ENCODE measurements at places on chromosomes 3 and 15.

DNA sequence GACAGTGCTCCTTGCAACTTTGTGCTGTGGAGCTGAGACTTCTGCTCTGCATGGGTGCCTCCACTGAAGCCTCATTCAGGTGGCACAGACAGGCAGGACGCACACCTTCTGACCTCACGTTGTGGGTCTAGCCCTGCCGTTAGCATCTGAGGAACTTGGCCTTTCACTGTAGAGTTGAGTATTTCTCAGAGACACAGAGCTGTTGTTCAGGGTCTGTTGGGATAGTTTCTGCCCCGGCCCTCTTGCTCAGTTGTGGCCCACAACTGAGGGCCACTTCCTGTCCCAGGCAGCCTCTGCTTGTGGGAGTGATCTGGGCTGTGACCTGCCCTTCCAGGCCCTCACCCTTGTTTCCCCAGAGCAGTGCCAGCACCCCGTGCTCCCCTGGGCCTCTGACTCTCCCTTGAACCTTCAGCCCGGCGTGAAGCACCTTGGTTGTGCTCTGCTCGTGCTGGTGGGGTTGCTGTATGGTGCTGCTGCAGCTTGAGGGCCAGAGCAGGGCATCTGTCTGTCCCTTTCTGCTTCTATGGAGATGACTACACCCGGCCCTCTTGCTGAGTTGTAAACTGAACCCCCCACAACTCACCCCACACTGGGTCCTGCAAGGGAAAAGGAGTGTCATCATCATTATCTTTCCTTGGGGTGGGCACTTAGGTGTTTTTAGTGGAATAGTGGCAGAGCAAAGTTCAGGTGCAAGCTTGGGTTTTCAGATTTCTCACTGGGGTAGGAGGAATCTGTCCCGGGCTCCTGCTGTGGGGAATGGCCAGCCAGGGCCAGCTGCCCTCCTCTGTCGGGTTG is 11.7 kb downstream of the BAHD1 start:
- peak; percentile 24 for DNase-seq

DNA sequence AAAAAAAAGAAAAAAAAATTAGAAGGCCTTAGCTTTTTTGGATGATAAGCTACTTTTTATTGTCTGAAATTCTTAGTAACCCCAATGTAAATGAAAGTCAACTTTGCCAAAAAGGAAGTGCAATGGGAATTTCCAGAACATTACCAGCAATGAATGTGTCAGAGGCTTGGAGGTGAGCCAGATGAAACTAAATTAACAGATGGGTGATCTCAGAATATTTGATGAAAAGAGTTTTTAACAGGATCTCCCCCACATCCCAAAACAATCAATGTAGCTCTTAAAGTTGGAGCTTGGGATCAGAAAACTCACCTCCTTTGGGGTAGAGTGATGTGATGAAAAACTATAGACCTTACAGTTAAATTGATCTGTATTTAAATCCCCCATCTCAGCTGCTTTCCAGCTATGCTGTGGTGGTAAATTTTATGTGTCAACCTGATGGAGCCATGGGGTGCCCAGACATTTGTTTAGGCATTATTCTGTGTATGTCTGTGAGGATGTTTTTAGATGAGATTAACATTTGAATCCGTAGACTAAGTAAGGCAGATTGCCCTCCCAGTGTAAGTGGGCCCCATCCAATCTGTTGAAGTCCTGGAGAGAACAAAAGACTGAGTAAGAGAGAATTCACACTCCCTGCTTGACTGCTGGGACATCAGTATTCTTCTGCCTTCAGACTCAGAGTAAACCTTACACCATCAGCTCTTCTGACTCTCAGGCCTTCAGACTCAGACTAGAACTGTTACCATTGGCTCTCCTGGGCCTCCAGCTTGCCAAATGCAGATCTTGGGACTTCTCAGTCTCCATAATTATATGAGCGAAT is 84.3 kb upstream of the TNFSF10 start:
- DNase-seq: no peak

- no peak for DNase-seq
Measured at GRCh38 chr3:149727656-149728055, 24.6 kb downstream of the COMMD2 start.

DNA sequence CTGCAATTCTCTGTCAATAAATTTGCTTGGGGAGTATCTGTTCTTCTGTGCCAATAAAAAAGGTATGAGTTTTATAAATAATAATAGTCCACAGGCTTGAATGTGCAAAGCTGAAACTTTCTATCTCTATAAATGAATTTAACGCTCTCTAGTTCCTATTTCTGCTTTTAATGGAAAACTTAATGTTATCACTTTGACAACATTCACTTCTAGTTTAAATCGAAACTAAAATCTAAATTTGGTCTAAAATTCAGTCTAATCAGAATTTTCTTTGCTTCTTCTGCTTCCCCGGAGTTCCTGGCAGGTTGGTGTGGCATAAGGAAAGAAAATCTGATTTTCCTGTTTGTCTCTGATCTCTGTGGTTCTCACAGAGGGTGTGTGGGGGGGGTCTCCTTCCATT is 450.1 kb upstream of the TBL1XR1 start:
- DNase-seq: no peak

DNA sequence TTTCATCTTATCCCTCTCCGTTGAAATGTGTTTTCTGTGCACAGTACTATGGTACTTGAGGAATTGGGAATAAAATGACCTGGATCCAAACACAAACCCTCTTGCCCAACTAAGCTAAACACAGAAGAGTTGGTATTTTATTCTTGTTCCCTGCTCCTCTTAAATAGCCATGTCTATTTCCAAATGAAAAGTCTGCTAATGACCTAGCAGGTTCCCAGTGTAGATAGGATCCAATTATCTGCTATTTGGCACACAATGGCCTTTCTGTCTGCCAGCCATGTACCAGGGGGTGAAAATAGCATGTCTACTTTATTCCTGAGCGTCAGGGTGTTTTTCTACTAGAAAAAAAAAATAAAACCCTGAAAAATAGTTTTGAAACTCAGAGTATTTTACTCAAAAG is 657.0 kb upstream of the NAALADL2 start:
- DNase-seq: no peak

GRCh38 chr3:18376682-18377081 is 48.5 kb downstream of the SATB1 start:
- no peak for DNase-seq

- no peak for DNase-seq
Measured at GRCh38 chr15:86526938-86527690, 447.4 kb downstream of the AGBL1 start.

- no peak for DNase-seq
Measured at GRCh38 chr3:73576999-73577461, 47.7 kb downstream of the PDZRN3 start.

GRCh38 chr3:11128682-11129632 is 25.3 kb upstream of the HRH1 start:
- DNase-seq: no peak

DNA sequence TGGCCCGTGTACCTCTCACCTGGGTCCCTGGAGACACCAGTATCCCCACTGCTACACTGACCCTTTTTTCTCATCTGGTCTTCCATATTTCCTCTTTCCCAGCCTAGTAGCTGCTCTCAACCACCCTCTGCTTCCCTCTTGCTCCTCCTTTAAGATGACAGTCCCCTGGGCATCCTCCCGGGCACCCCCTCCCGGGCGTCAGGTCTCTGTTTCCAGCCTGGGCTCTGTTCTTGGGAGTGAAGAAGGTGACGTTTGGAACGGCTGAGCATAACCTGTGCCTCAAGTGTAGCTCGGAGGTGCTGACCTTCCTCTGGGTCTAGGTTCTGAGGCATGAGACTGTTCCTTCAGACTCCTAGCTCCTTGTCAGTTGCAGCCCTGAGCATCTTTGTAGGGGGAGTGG is 101.2 kb downstream of the VGLL4 start:
- no peak for DNase-seq

- no peak for DNase-seq
Measured at GRCh38 chr3:77065750-77066149, 25.9 kb downstream of the ROBO2 start.

GRCh38 chr15:43095243-43095642 is 10.6 kb downstream of the UBR1 start:
- DNase-seq: no peak

DNA sequence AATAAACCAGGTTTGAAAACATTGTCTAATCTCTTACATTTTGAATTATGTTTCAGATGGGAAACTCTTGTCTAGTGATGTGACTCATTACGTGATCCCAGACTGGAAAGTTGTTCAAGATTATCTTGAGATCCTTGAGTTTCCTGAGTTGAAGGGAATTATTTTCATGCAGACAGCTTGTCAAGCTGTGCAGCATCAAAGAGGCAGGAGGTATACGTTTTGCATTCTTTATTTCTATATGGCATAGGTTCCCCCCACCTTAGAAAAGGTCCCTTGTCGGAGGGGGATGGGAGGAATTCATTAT is 1.5 kb downstream of the DIS3L start:
- DNase-seq: no peak

DNA sequence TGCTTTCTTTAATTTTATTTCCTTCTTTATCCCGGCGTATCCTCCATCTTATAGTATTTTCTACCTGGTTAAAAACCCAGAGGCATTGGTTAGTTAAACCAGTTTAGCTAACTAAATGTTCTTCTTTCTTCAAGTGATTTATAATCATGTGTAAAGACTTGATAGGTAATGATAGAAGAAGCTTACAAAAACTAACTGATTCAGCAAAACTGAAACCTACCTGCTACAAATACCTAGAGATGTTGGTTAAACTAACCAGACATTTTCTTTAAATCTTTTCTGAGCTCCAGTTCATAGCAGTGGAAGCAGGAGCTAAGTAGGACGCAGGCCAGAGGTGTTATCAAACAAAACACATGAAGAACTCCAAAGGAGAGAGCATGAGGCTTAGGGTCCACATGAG is 44.8 kb downstream of the LEO1 start:
- no peak for DNase-seq

GRCh38 chr3:129645286-129645685 is 38.8 kb upstream of the PLXND1 start:
- no peak for DNase-seq

DNA sequence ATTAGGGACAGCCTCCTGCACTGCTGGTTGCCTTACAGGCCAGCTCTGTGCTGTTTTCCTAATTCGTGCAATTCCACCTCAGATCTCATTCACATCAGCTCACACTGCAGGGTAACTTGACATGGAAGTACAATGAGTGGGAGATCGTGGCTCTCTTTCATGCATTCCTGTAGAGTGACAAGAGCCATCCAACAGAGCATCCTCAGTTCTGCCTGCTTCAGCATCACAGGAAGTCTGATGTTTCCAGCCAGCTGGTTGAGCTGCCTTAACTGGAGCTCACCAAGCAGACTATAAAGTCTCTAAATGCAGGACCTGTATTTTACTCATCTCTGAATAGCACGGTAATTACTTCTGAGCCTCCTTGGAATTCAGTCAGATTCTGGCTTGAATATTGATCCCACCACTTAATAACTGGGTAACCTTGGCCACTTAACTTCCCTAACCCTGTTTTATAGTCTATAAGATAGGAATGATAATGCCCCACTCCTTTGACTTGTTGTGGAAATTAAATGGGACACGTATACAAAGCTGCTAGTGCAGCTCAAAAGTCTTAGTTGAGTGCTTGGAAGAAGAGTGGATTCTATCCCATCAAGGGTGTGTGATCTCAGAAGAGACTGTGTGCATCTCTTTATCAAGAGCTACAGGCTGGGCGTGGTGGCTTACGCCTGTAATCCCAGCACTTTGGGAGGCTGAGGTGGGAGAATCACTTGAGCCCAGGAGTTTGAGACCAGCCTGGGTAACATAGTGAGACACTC is 1.4 kb upstream of the DIS3L start:
- DNase-seq: no peak

GRCh38 chr3:191329654-191330529 is at the start of gene UTS2B:
Gene UTS2B (minus strand): TSS chr3:191330526. CDS start chr3:191282189, 48,337 bp downstream.
- DNase-seq: peak; percentile 27

DNA sequence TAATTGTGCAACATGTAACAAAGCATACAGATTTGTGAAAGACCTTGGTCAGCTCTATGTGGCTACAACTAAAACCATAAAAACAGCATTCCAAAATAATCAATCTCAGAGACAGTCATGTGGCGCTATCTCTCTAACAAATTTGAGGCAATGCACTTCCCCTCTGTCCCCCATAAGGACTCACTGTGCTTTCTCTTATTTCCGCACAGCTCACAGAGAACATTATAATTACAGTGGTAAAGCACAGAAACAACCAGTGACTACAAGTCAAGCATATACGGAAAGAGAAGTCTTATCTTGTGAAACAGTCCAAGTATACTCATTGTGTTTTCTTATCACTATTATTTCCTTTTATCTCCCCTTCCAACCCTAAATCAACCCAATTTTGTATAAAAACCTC is 64.3 kb downstream of the RYK start:
- no peak for DNase-seq

- no peak for DNase-seq
Measured at GRCh38 chr3:5729852-5730251, 542.3 kb downstream of the EDEM1 start.

DNA sequence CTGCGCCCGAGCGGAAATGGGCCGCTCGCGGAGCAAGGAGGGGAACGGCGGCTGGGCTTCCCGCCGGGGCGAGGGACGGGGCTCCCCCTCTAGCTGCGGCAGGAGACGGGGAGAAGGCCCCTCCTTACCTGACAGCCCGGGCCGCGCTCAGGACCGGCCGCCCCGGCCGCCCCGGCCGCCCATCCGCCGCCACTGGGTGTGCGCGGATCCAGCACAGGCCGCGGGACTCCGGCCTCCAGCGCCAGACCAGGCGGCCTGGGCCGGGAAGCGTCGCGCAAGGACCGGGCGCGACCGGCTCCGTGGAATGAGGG is 296 bp downstream of the TPRA1 start:
- DNase-seq: no peak

GRCh38 chr15:40072216-40072990 is 33.4 kb upstream of the SRP14 start:
- DNase-seq: no peak

GRCh38 chr15:100241572-100242482 is 99.9 kb downstream of the ADAMTS17 start:
- DNase-seq: peak; percentile 23

DNA sequence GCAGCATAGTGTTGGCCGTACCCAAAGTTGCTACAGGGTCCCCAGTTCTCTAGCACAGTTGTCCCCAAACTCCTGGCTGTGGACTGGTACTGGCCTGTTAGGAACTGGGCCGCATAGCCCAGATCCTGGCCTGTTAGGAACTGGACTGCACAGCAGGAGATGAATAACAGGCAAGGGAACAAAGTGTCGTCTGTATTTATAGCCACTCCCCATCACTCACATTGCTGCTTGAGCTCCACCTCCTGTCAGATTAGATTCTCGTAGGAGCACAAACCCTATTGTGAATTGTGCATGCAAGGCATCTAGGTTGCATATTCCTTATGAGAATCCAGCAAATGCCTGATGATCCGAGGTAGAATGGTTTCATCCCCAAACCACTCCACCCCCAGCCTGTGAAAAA is 604.0 kb upstream of the LMCD1 start:
- no peak for DNase-seq

- no peak for DNase-seq
Measured at GRCh38 chr15:92074646-92075045, 221.1 kb downstream of the SLCO3A1 start.

DNA sequence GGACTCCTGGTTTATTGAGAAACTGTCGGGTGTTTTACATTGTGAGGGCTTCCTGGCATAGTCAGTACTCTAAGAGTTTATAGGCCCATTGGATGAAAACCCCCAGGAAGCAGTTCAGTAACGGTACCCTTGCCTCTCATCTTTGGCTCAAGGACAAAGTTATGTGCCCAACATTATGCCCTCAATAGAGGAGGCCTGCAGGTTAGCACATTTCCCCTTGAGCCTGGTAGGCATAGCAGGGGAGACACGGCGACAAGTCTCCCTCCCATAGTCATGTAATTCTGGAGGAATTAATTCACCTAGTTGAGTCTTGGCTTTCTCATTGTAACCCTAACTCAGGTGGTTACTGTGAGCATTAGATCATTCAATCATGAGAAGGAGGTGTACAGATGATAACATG is 60.5 kb downstream of the GHSR start:
- no peak for DNase-seq

Data from HL-60 (cell line).